Left lung (tissue), 14 donors: ENCODE measurements at places on chromosomes 6 and 20. TPM values are rescaled to one million over a fixed set of nuclear protein-coding genes. Genes with fewer than 3 reads are reported as not detected.

GRCh38 chr6:106744781-106745180, 115.4 kb downstream of the QRSL1 start:
- no peaks in the 10 kb centered on the region for H3K36me3 ChIP-seq
- no peaks in the 10 kb centered on the region for H3K4me1 ChIP-seq
- no peak overlapping the region for H3K27ac ChIP-seq

GRCh38 chr6:37981626-37982025, 162.1 kb downstream of the ZFAND3 start:
- DNase-seq = no peak
- H3K27ac ChIP-seq = no peak overlapping the region

GRCh38 chr6:113015249-113015648, 668.1 kb downstream of the RFPL4B start:
- DNase-seq = peak; percentile 13
- no peaks in the 10 kb centered on the region for H3K4me1 ChIP-seq
- no peak overlapping the region for H3K27ac ChIP-seq
- H3K4me3 ChIP-seq = no peak overlapping the region
- H3K27me3 ChIP-seq = no peaks in the 10 kb centered on the region
- H3K36me3 ChIP-seq = no peaks in the 10 kb centered on the region

DNA sequence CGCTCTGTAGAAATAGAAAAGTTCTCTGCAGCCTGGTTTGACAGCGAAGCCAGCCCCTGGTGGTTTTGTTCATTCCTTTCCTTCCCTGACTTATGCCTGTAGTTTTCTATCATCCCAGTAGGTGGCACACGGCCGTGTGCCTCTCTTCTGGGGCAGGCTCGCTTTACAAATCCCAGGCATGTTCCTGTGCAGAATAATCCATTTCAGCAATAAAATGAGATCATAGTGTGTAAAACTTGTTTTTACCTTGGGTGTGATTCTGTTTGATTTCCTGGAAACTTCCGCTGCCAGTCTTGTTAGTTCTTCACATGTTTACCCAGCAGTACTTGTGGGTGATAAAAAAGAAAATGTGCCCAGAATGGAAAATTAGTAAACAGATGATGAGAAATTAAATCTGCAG, 7.4 kb upstream of the INSM1 start:
- no peaks in the 10 kb centered on the region for H3K36me3 ChIP-seq
- H3K27me3 ChIP-seq = peaks cover 72% of the 10 kb centered on the region
- H3K4me3 ChIP-seq = no peak overlapping the region

- no peak overlapping the region for H3K4me3 ChIP-seq
- H3K36me3 ChIP-seq = no peaks in the 10 kb centered on the region
These were observed 285.4 kb upstream of the CHD6 start for GRCh38 chr20:41903586-41903985.

DNA sequence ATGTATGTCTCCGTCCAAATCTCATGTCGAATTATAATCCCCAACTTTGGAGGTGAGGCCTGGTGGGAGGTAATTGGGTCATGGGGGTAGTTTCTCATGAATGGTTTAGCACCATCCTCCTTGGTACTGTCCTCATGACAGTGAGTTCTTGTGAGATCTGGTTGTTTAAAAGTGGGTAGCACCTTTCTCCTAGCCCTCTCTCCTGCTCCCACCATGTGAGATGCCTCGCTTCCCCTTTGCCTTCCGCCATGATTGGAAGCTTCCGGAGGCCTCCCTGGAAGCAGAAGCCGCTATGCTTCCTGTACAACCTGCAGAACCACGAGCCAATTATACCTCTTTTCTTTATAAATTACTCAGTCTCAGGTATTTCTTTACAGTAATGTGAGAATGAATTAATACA, 123.1 kb downstream of the FYN start:
- H3K4me3 ChIP-seq = no peak overlapping the region
- no peaks in the 10 kb centered on the region for H3K36me3 ChIP-seq
- H3K4me1 ChIP-seq = peaks cover 49% of the 10 kb centered on the region
- DNase-seq = no peak
- H3K27ac ChIP-seq = peak overlapping the region; percentile 13
- no peaks in the 10 kb centered on the region for H3K27me3 ChIP-seq

- H3K4me1 ChIP-seq = peaks cover 12% of the 10 kb centered on the region
- H3K27me3 ChIP-seq = peaks cover 59% of the 10 kb centered on the region
- H3K36me3 ChIP-seq = no peaks in the 10 kb centered on the region
- no peak overlapping the region for H3K27ac ChIP-seq
These were observed 516 bp upstream of the IRF4 start for GRCh38 chr6:390914-391558.

GRCh38 chr6:125910527-125910926, 46.0 kb upstream of the HINT3 start:
- H3K27me3 ChIP-seq = no peaks in the 10 kb centered on the region
- no peak for DNase-seq
- H3K27ac ChIP-seq = no peak overlapping the region
- peaks cover 16% of the 10 kb centered on the region for H3K36me3 ChIP-seq
- no peak overlapping the region for H3K4me3 ChIP-seq
- no peaks in the 10 kb centered on the region for H3K4me1 ChIP-seq

GRCh38 chr20:1897965-1898464, 2.8 kb downstream of the SIRPA start:
- peak overlapping the region; percentile 84 for H3K27ac ChIP-seq
- peak; percentile 47 for DNase-seq
- peak overlapping the region; percentile 62 for H3K4me3 ChIP-seq
- H3K4me1 ChIP-seq = peaks cover 50% of the 10 kb centered on the region

DNA sequence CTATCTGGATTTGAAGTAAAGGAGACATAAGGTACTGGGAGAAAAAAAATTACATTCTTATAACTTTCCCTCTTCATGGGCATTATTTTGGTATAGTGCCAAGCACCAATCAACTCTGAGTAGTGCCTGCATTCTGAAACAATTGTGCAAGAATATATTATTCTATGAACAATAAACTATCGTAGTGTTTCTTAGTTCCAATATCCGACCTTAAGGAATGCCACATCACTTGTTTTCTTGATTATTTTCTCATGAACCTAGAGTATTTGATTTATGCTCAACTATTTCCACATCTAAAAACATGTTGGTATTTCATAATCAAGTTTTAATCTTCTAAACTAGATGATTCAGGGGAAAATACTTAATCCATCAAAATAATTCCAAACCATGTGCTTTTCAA, 294.4 kb upstream of the TBX18 start:
- no peaks in the 10 kb centered on the region for H3K4me1 ChIP-seq
- DNase-seq = no peak
- no peak overlapping the region for H3K4me3 ChIP-seq

- H3K27me3 ChIP-seq = no peaks in the 10 kb centered on the region
- H3K4me3 ChIP-seq = no peak overlapping the region
- no peak for DNase-seq
- H3K36me3 ChIP-seq = no peaks in the 10 kb centered on the region
- H3K27ac ChIP-seq = no peak overlapping the region
- H3K4me1 ChIP-seq = no peaks in the 10 kb centered on the region
These were observed 45.3 kb downstream of the ZNF292 start for GRCh38 chr6:87200469-87201175.

DNA sequence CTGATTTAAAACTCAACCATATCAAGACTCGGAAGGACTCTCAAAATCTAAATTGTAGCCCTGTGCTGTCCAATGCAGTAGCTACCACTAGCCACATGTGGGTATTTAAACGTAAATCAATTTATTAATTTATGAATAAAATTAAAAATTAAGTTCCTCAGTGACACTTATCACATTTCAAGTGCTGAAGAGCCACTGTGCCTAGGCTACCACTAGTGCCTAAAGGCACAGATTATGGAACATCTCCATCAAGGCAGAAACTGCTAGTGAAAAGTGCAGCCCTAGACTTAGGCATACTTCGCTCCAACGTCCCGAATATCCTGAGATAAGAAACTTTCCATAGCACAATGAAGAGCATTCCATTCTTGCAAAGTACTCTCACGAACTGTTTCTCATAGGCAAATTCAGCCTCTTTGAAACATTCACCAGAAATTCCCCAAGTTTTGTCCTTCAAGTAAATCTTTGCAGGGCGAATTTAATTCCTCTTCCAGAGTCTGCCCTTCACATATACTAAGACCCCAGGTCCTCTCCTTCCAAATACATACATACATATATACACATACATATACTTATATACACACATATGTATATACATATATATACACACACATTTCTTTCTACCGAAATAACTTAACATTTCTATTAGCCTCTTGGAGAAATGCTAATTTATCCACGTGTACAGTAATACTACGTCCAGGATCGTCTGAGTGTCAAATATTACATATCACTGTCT, 1.3 kb downstream of the SUPT3H start:
- H3K4me1 ChIP-seq = no peaks in the 10 kb centered on the region
- H3K4me3 ChIP-seq = peak overlapping the region; percentile 67
- no peaks in the 10 kb centered on the region for H3K36me3 ChIP-seq
- no peaks in the 10 kb centered on the region for H3K27me3 ChIP-seq
- peak overlapping the region; percentile 94 for H3K27ac ChIP-seq

DNA sequence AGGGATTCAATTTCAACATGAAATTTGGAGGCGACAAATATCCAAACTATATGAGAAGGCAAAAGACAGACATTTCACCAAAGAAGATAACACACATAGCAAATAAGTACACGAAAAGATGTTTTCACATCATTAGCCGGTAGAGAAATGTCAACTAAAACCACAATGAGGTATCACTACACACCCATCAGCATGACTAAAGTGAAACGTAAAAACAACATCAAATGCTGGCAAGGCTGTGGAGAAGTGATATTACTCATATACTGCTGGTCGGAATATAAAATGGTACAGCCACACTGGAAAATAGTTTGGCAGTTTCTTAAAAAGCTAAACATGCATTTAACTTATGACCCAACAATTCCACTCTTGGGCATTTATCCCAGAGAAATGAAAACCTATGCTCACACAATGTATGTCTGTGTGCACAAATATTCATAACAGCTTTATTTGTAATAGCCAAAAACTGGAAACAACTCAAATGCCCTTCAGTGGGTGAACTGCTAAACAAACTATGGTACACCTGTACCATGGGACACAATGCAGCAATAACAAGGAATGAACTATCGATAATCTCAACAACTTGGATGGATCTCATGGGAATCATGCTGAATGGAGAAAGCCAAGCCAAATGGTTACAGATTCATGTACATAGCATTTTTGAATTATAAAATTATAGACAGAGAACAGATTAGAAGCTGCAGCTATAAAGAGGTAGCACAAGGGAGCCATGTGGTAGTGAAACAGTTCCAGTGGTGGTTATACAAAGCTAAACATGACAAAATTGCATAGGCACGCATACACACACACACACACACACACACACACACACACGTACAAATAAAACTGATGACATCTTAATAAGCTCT, 8.6 kb downstream of the ADAT2 start:
- no peaks in the 10 kb centered on the region for H3K27me3 ChIP-seq
- peaks cover 13% of the 10 kb centered on the region for H3K36me3 ChIP-seq
- no peak overlapping the region for H3K4me3 ChIP-seq
- no peaks in the 10 kb centered on the region for H3K4me1 ChIP-seq

GRCh38 chr20:62305149-62305764, 2.5 kb downstream of the ADRM1 start:
- H3K4me3 ChIP-seq = peak overlapping the region; percentile 93
- no peak overlapping the region for H3K27ac ChIP-seq
- DNase-seq = no peak
- H3K27me3 ChIP-seq = no peaks in the 10 kb centered on the region
- peaks cover 63% of the 10 kb centered on the region for H3K36me3 ChIP-seq

DNA sequence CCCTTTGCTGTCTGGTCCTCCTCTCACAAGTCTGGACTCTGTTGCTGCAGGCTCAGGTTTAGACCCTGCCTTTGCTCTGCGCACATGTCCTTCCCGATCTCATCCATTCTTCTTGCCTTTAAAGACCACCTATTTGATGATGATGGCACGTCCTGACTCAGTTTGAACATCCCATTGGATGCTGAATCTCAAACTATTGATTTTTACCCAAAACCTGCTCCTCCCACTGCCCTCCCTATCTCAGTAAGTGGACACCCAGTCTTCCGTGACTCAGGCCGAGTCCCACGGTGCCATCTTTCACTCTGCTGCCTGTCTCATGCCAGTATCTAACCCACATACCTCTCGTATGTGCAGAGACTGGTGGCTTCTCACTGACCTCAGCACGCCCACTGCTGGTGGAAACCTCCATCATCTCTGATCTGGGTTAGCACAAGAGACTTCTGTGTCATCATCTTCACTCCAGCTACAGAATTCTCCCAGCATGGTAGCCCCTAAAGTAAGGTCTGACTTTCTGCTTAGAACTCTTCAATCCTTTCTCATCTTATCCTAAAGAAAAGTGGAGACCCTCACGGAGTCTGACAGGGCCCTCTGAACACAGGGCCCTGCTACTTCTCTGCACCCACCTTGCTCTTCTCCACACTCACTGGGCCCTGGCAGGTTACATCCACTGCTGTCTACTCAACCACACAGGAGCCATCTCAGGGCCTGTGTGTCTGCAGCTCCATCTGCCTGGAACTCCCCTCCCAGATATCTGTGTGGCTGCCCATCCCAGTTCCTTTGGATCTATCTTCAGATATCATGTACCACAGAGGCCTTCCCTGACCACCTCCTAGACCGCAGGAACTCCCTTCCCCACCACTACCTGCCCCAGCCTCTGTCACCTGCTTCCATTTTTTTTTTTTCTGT, 387.1 kb upstream of the AGPAT4 start:
- DNase-seq = no peak
- H3K27me3 ChIP-seq = no peaks in the 10 kb centered on the region
- no peak overlapping the region for H3K4me3 ChIP-seq
- H3K27ac ChIP-seq = no peak overlapping the region
- no peaks in the 10 kb centered on the region for H3K4me1 ChIP-seq

DNA sequence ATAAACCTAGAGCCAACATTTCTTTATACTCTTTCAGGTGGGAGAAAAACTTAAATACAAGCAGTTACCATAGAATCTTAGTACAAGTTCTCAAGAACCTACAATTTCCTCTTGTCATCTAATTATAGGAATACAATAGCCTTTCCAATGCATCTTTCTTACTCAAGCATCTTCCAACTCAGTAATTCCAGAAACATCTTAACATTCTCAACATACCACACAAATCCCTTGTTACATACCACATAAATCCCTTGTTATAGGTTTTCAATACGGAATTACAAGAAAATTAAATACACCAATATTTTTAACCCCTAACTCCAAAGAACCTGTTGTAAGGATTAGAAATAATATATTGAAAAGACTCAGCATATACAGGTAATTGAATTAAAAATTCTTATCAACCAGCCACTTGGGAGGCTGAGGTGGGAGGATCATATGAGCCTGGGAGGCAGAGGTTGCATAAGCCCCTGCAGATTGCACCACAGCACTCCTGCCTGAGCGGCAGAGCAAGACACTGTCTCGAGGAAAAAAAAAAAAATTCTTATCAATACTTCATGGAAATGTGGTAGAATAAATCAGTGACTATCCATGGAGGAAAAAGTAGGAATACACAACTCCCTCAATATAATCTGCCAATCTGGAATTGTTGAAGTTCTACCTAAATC, 127.5 kb upstream of the CCDC28A start:
- H3K36me3 ChIP-seq = no peaks in the 10 kb centered on the region
- DNase-seq = no peak
- H3K4me1 ChIP-seq = no peaks in the 10 kb centered on the region
- H3K4me3 ChIP-seq = no peak overlapping the region
- no peaks in the 10 kb centered on the region for H3K27me3 ChIP-seq

Gene SLC13A3
- total RNA-seq = 2.4 TPM

Gene SNAP25
- 3.7 TPM for total RNA-seq

Gene HLA-DQB2
- total RNA-seq = 1.5 TPM

Gene BTN1A1
- not detected for total RNA-seq

Gene SUMO4
- 2.7 TPM for total RNA-seq

Gene PGBD1
- 3.8 TPM for total RNA-seq

Gene ZNF322
- total RNA-seq = 23.8 TPM

Gene C20orf202
- total RNA-seq = 0.76 TPM

Gene CCHCR1
- total RNA-seq = 18.9 TPM

Gene DDX43
- 1.2 TPM for total RNA-seq
